ENCODE measurements at places on chromosomes 12 and 14.

DNA sequence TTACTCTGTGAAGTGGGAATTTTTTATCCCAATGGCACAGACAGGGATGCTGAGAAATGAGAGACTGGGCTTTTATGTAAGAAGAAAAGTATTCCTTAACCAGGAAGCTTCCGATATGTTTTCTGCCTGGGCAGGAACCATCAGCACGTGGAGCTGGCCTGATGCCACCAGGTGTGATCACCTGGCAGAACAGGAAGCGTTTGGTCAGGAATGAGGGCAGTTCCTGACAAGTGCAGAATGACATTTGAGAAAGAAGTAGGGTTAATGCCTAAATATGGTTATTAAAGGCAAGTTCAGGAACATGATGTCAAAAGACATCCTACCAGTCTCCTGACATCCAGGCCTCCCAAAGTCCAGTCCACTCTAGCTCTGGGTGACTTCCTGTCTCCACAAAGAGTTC, 210.3 kb downstream of the NUAK1 start:
- no peak for DNase-seq

- DNase-seq: no peak
These were observed 452.8 kb downstream of the AACS start for GRCh38 chr12:125518074-125518473.

DNA sequence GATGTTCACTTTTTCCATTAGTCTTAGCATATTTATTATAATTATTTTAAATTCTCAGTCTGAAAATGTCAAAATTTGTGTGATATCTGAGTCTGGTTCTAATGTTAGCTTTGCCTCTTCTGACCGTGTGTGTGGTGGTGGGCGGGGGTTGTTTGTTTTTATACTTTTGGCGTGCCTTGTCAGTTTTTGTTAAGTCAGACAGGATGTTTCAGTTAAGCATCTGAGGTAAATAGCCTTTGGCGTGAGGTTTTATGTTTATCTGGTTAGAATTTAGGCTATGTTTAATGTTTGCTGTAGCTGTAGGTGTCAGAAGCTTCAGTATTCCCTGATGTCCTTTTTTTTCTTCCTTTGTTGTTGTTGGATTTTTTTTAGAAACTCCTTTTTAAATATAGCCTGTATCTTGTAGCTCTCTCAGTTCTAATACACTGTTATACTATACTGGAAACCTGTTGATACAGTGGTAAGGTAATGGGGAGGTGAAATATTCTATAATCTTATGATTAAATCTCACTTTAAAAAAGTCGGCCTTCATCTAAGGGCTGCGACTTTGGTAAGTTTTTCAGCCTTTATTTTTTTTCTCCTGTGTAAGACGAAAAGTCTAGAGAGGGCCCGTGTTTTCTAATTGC, 111.6 kb downstream of the SCAF11 start:
- DNase-seq: no peak

DNA sequence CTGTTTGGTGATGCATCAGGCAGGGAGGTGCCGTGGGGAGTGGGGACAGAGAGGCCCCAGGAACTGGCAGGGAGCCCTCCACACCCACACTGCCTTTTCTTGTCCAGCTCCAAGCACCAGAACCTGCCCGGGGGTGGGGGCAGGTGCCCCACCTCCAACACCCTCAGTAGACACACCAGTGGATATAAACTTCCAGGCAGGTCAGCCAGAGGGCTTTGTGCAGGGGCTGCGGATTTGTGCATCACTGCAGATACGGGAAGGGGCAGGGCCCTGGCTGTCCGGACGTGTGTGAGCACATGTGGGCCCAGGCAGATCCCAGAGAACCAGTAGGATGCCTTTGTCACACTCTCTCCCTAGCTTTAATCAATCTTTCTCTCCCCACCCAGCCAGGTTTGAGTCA, 1.3 kb upstream of the TGM1 start:
- DNase-seq: no peak

DNA sequence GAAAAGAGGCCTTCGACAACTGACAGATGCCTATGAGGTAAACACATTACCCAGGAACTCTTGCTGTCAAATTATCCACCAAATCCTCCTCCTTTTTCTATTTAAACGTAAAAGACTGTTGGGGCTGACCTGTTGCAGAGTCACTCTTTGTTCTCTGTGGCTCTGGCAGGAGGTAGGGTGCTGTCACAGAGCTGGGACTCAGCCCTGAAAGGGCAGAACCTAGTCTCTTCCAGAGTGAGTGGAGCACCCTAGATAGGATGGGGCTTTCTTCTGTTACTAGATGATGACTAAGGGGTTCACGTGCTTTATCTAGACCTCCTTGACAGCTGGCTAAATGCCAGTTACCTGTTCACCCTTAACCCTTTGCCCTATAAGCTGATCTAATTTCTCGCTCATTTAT, 25.7 kb downstream of the FNTB start:
- DNase-seq: no peak

DNA sequence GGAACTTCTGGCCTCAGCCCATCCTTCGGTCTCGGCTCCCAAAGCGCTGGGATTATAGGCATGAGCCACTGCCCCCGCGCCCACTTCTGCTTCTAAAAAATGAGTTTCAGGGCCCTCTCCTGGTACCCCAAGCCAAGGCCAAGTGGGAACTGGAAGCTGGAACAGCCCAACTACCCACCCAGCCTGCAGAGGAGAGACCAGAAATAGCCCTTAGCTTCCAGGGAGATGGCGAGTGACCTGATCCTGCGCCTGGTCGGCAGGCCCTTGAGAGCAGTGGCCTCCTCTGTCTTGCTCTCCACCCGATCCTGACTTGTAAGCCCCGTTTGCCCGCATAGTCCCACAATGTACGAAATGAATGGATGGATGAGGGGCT, 31.2 kb upstream of the PLEKHG6 start:
- DNase-seq: no peak

DNA sequence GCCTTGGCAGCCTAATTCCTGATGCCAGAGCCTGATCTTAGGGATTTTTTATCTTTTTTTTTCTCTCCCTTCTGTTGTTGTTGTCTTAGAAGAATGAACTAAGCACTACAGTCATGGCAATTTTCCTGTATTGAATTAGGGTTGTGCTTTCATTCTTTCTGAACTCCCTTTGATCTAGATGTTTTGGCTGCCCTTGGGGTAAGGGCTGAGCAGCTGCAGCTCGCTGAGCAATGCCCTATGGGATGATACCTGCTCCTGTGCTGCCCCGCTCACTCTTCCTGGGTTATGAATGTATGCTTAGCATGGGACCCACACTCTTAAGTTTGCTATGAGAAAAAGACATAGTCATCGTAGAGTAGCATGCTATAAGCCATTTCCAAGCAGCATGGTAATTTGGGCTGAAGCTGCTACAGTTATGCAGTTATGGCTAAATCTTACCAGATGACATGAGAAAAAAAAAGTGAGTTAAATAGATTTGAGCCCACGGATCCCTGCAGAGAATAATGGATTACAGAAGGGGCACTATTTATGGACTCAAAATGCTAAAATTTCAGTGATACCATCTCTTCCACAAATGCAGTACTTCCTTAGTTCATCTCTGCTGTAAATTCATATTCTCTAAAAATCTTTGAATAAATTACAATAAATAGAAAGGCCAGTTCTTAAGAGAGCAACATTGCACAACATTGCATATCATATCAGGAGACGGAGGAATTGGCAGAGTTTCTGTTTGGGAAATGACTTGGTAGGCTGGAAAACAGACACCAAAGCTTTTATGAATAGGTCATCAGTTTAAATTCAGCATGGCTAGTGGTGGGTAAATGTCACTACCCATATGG, 79.2 kb upstream of the PTHLH start:
- DNase-seq: no peak

DNA sequence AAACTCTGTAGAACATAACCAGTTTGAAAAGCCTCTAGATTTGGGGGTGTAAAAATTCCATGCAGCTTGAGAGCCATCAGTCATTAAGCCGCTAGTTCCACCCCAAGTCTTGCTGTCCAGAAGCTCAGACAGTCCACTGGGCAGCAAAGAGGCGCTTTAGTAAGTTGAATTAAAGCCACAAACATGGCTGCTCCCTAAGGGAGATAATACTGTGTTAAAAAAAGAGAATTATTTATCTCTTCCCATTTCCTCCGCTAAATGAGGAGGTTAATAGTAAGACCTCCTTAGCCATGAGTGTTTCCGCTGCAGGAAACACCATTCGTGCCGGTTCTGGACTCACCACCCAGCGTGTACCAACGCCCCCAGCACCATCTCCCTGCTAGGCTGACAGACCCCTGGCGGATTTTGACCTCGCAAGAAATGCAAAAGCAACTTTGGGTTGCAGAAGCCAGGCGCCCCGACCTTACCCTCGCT, 536 bp downstream of the TM7SF3 start:
- DNase-seq: peak; percentile 35

- DNase-seq: no peak
These were observed 9.3 kb downstream of the SLC48A1 start for GRCh38 chr12:47782372-47782770.
